Hindlimb muscle (tissue), 1 donor: ENCODE measurements at places on chromosomes 5 and 9. TPM values are rescaled to one million over a fixed set of nuclear protein-coding genes. Genes with fewer than 3 reads are reported as not detected.

The DMAC1 gene
- 51.6 TPM for polyA plus RNA-seq

The C5orf52 gene
- polyA plus RNA-seq = not detected

The EDIL3 gene
- 13.2 TPM for polyA plus RNA-seq

The NPR3 gene
- 12.0 TPM for polyA plus RNA-seq

The SLC28A3 gene
- not detected for polyA plus RNA-seq

The FOXD4 gene
- 2.7 TPM for polyA plus RNA-seq

The IL5 gene
- not detected for polyA plus RNA-seq

The C8G gene
- 0.90 TPM for polyA plus RNA-seq

The TMEM215 gene
- 1.4 TPM for polyA plus RNA-seq

The PKN3 gene
- 8.6 TPM for polyA plus RNA-seq

The DND1 gene
- not detected for polyA plus RNA-seq

The SV2C gene
- not detected for polyA plus RNA-seq

The PCAT7 gene
- 8.4 TPM for polyA plus RNA-seq

The TRIP13 gene
- polyA plus RNA-seq = 7.8 TPM
